ENCODE measurements at places on chromosomes 7 and 10.

GRCh38 chr7:128938544-128939074 lies 882 bp downstream of the IRF5 start:
- no peak for DNase-seq

DNA sequence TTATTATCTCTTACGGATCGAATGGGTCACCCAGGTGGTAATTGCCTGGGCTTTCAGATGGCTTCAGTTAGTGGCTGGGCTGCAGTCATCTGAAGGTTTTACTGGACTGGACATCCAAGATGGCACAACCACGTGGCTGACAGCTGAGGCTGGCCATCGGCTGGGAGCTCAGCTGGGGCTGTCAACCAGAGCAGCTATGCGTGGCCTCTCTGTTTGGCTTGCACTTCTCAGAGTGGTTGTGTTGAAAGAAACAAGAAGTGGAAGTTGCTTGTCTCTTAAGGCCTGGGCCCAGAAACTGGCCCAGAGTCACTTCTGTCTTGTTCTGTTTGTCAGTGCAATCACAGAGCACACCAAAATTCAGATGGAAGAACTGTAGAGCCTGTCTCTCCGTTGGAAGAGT lies 5.7 kb upstream of the GDI2 start:
- no peak for DNase-seq

GRCh38 chr10:32413513-32413912 lies 32.4 kb upstream of the CCDC7 start:
- no peak for DNase-seq

DNA sequence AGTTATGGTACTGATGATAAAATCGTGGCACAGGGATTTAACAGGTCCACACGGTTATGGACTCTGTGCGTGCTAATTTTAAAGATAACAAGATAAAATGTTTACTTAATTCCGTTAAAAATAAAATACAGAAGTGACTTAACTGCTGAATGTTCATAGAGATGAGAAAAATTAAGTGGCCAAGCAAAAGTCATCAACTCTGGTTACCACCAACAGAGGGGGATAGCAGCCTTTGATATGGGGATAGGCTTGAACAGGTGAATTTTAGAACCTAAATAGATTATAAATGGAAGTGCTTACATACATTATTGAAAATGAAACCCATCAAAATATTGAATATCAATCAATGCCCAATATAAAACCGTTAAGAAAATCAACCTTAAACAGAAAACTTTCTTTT lies 245.0 kb downstream of the WDR37 start:
- DNase-seq, result no peak

DNA sequence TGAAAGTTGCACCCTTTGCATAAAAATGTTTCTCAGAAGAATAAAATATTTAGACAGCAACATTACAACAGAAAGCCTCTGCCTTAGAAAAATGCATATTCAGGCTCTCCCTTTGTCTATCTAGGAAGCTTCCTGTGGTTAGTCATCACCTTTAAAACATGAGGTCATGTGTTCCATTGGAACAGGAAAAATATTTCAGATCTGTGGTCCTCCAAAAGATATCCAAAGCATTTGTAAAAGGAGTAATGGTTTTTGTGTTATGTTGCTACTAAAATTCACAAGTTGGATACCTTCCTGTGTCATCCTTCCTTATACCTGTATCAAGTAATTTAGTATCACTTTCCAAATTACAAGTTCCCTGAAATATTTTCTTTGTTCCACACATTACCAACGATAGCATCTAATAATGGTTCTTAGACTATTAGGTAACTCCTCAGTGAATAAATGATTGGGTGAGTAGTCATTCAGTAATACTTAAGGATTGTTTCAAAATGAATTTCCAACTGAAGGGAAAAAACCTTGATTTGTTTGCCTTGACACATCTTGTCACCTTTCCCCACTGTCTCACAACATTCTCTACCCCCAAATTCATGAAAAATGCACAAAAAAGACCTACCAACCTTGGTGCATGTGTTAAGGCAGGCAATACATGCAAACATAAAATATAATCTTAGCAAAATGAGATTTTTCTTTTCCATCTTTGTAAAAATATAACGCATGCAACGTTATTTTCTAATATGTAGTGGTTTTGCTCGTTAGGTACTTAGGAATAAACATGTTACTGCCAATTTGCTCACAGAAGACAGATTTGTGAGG lies 19.7 kb upstream of the RHOBTB1 start:
- DNase-seq, result no peak

DNA sequence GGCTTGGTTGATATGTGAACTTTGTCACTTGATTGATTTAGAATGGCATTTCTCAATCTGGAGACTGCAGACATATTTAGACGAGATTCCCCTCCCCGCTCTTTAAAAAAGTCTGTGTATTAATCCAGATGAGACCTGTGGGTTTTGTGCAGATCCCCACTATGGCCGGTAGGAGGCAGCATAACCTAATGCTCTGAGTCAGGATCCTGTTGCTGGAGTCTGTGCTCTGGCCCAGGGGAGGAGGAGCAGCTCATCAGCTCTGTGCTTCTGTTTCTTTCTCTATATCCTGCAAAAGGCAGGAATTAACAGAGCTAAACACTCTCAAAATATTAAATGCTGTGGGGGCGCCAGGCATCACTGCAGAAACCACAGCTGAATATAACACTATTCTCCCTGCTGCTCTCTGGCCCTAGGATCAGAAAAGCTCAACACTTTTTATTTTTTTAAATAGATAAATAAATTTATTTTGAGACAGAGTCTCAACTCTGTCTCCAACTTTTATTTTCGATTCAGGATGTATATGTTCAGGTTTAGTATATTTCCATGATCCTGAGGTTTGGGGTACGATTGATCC lies 23.9 kb upstream of the SEPHS1 start:
- DNase-seq, result no peak

GRCh38 chr7:2099048-2099957 lies 133.4 kb downstream of the MAD1L1 start:
- DNase-seq, result no peak

GRCh38 chr10:130717083-130717482 lies 580.9 kb downstream of the GLRX3 start:
- no peak for DNase-seq

GRCh38 chr7:157750291-157750690 lies 413.5 kb downstream of the DNAJB6 start:
- no peak for DNase-seq

- DNase-seq, result no peak
These were observed 80.0 kb downstream of the SHH start for GRCh38 chr7:155732286-155732685.

- no peak for DNase-seq
These were observed 19.1 kb downstream of the ZNRF2 start for GRCh38 chr7:30303312-30304039.

- no peak for DNase-seq
These were observed 14.8 kb downstream of the TPK1 start for GRCh38 chr7:144821067-144821466.

- no peak for DNase-seq
These were observed 17.2 kb upstream of the PSAP start for GRCh38 chr10:71868192-71868697.

GRCh38 chr10:11881477-11882417 lies 58.6 kb downstream of the PROSER2 start:
- no peak for DNase-seq
